Foreskin melanocyte (primary cell): ENCODE measurements at places on chromosomes 4 and X.

GRCh38 chr4:141455651-141456050 is 180.7 kb upstream of the IL15 start:
- peak; percentile 92 for DNase-seq

DNA sequence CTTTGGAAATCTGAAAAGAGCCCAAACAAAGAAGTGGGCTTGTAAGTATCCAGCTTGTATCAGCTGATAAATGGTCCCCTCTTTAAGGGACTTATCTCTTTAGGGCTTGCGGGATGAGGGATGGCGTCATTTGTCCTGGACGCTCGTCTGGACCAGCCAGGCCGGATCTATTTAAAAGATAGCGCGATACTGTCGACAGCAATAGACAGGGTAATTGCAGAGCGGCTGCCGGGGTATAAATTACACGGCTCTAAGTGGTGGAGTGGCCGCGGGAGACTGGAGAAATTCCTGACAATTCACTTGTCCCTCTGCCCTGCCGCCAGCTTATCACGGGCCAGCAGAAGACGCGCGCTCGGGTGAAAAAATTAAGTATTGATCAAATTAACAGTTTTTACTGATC is 90.7 kb downstream of the FAM53A start:
- DNase-seq, result no peak

DNA sequence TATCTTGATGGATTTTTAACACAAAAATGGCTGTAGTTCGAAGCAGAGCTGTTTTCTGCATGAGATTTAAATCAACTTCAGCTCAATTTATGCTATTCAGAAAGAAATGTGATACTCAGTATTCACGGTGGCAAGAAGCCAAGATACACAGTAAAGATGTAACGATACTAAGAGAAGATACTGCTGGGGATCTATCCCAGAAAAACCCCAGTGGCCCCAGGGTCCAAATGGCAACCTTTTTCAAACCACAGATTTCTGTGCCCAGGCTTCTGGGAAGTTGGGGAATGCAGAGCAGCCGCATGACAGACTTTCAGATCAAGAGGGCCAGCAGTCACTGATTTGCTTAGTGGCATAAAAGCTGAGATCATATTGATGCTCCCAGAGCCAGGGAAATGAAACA is 353.9 kb downstream of the AFF2 start:
- DNase-seq, result peak; percentile 21

GRCh38 chr4:76607266-76607799 is 172.3 kb downstream of the SHROOM3 start:
- no peak for DNase-seq

DNA sequence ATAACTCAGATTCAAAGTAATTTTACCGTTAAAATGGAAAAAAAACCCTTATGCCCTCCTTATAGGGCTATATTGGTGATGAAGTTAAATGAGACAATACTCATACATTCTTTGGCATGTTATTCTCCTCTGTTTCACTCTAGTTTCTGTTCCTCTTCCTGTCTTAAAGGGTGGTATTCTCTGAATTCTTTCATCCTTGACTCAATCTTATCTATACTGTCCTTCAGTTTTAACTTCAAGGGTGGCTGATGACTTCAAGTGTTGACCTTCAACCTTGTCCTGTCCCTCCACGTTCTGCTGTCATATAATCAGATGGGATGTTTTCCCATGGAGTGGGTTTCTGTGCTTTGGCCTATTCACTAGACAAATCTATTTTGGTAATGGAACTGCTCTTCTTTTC is 44.0 kb downstream of the ZNF518B start:
- no peak for DNase-seq

- peak; percentile 48 for DNase-seq
These were observed 1.6 kb downstream of the TRPC3 start for GRCh38 chr4:121950212-121950679.

GRCh38 chrX:40065296-40066046 is 32.3 kb downstream of the BCOR start:
- no peak for DNase-seq

DNA sequence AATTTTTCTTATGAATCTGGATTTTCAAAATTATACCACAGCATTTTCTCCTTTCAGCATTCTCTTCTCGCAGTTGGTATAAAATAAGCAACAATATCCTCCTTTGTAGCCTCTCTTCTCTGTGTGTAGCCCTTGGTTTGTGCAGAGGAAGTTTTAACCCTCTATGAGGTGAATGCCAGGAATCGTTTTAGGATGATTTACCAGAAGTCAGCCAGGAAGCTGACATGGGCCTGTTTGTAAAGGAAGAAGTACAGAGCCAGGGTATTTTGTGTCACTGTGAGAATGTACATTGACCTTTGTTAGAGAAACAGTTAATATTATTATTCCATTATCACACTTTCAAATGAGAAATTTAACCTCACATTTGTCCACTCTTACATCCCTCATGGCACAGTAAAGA is 88.9 kb upstream of the RPL34 start:
- no peak for DNase-seq

GRCh38 chr4:93751411-93751810 is 77.1 kb upstream of the ATOH1 start:
- no peak for DNase-seq

DNA sequence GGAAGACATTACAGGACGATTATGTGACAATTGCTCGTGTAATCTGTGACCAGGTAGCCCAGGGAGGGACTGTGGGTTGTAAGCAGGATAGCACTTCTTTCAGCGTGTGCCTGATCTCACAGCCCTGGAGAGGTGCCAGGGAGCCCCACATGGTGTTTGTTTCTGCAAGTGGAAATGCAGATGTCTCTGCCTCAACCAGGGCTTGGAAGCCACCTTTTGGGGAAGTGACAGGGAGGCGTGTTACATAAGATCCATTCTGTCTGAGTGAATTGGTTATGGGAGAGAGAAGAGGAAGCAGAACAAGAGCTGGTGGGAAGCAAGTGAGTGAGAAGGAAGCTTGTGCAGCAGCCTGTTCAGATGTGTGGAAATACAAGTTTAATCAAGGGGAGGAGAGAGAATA is 104.5 kb upstream of the GATB start:
- no peak for DNase-seq

- no peak for DNase-seq
These were observed 56.3 kb downstream of the CCDC149 start for GRCh38 chr4:24856586-24856985.

- no peak for DNase-seq
These were observed 9.3 kb upstream of the CPE start for GRCh38 chr4:165369522-165369921.

- no peak for DNase-seq
These were observed 36.6 kb downstream of the RASSF6 start for GRCh38 chr4:73583666-73584065.

DNA sequence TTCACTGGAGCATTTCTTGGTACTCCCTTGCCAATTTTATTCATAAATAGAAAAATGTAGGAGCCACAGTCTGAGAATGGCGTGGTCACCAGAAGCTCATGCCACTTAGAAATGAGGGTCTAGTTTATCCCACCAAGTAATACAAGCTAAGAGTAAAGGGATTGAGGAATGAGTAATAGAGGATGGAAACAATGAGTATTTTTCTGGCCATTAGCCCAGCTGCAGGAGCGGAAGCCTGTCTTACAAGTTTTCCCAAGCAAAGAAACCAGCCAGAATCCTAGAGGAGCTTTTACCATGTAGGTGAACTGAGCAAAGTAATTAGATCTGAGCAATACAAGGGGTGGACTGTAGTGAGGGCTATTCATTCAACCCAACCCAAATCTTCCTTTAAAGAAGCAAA is 160.7 kb upstream of the NPY2R start:
- no peak for DNase-seq

DNA sequence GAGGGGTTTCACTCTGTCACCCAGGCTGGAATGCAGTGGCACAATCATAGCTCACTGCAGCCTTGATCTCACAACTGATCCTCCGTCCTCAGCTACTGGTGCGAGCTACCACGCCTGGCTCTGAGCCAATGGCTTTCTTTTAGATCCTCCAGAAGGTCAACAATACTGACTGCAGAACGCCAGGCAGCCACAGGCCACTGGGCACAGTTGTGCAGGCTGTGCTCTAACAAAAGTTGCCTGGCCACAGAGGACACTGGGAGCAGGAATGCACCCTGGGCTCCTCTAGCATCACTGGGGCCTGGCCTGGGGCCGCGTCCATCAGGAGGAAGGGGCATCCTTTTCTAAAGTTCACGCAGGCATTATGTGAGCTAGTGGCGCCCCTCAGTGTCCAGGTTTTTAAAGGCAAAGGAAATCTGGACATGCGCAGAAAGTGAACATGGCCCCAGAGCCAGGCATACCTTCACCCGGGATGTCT is 14.9 kb upstream of the PORCN start:
- no peak for DNase-seq

- no peak for DNase-seq
These were observed 632 bp downstream of the CCSER1 start for GRCh38 chr4:90127706-90128345.

DNA sequence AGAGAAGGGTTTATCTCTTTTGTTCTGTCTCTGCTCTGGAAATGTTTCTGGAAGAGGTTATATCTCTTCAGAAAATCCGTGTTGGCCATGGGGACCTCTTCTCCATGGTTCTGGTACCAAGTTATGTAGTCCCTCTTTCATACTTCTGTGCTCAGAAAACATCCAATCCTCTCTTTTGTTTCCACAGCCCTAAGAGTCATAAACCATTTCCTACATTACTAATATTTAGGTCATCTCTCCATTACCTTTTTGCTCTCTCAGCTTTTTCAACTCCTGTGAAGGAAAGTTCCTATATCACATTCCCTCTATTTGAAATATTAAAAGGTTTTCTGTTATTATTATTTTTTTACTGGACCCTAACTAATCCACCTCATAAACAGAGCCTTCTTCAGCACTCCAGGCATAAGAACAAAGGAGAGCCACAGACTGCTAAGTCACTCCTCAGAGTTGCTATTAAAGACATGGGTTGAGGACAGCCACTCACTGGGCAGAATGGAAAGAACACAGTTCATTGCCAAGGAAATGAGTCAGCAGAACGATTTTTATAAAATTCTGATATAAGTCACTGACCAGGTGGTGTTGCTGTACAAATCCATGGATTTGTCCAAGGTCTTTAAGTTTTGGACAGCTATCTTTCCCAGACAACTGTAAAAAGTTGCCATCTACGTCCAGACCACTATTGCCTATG is 122.4 kb upstream of the NPY2R start:
- DNase-seq, result no peak

DNA sequence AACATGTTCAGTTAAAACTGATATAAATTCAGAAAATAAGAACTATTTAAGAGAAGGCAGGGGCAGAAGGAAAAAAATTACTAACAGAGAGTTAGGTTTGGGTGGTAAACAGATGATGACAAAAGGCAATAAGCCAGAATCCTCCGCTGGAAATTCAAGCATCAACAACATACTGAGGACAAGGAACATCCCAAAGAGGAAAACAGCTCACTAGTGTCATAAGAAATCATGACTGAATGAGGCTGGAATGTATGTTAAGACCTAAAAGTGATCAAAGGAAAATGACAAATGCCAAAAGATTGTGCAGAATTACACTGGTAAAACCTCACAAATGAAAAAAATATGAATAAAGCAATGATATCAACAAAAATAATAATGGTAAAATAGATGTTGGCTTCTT is 88.4 kb downstream of the WDFY3 start:
- DNase-seq, result peak; percentile 39

GRCh38 chr4:3491681-3492405 is 28.7 kb downstream of the DOK7 start:
- DNase-seq, result no peak

GRCh38 chr4:163107754-163108153 is 58.9 kb downstream of the NAF1 start:
- DNase-seq, result peak; percentile 4

DNA sequence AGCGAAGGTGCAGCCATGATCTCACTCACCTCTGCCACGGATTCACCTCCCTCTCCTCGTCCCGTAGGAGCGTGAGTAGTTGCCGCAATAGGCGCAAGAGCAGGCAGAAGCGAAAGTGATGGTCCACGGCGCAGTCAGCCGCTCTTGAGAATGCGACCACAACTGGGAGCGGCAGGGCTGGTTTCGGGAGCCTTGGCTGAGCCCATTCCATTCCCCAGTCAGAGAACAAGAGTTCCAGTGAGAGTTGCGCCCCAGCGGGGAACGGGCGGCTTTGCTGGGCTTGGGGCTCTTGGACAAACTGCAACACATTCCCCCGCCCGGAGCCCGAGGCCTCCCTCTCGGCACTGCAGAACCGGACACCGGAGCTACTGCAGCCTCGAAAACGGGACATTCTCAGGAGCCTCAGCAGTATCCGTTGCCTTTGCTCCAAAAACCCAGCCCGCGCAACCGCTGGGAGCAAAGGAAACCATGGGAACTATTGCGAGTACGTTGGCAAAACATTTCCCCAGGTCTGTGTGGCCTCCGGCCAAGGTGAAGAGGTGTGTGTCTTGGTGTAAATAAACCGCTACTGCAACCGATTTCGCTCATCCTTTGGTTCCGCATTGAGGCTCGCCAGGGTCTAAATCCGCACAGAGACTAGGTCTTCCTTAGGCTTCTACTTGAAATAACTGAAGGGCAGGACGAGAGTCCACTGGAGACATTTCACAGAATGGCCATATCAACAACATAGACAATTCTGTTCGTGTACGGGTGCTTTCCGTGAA is 5.7 kb upstream of the ZBTB33 start:
- peak; percentile 36 for DNase-seq

DNA sequence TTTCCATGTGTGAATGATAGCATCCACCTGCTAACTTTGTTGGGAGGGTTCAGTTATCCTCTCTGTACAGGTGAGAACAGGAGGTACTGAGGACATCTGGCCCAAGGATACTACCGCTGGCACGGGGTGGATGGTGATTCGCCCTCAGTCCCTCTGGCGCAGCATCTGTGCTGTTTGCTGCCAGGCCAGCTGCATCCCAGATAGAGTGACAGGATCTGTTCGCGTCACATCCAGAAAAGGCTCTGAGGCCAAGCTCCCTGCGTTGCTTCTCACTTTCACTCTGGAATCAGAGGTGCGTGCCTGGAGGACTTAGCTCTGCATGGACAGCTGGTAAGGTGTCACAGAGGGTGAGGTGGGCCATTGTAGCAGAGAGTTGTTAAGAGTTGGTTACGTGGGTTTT is 95.4 kb downstream of the TBL1X start:
- no peak for DNase-seq

DNA sequence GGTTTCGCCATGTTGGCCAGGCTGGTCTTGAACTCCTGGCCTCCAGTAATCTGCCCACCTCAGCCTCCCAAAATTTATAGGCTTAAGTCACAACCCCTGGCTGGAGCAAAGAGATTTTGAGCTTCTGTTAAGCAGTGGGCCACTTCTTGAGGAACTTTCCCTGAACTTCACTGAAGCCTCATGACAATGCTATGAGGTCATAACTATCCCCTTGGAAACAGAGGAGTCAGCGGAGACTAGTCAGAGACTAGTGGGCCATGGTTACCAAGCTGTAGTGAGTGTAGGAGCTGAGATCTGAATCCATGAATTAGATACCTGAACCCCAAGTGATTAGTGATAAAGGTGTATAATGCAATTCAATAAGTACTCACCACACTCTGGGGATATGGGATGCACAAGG is 145.1 kb upstream of the MSX1 start:
- DNase-seq, result no peak

- DNase-seq, result peak; percentile 11
These were observed 777 bp upstream of the CASK start for GRCh38 chrX:41923978-41924683.

DNA sequence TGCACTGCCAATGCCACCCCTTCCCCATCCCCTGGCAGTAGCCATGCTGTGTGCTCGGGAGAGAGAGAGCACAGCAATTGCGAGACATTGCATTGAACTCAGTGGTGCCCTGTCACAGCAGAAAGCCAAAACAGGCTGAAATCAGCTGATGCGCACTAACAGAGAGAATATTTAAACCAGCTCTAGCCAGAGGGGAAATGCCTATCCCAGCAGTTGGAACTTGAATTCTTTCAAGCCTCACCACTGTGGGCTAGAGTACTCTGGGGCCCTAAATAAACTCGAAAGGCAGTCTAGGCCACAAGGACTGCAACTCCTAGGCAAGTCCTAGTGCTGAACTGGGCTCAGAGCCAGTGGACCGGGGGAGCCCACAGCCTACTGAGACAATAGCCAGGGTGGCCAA is 17.7 kb upstream of the RP2 start:
- peak; percentile 83 for DNase-seq
